Stimulated activated CD4-positive, alpha-beta T cell treated with anti-CD3 and anti-CD28 coated beads, Interleukin-4, amount 100 ng/mL, for 48 hours (primary cell): ENCODE measurements at places on chromosomes 13 and 19.

DNA sequence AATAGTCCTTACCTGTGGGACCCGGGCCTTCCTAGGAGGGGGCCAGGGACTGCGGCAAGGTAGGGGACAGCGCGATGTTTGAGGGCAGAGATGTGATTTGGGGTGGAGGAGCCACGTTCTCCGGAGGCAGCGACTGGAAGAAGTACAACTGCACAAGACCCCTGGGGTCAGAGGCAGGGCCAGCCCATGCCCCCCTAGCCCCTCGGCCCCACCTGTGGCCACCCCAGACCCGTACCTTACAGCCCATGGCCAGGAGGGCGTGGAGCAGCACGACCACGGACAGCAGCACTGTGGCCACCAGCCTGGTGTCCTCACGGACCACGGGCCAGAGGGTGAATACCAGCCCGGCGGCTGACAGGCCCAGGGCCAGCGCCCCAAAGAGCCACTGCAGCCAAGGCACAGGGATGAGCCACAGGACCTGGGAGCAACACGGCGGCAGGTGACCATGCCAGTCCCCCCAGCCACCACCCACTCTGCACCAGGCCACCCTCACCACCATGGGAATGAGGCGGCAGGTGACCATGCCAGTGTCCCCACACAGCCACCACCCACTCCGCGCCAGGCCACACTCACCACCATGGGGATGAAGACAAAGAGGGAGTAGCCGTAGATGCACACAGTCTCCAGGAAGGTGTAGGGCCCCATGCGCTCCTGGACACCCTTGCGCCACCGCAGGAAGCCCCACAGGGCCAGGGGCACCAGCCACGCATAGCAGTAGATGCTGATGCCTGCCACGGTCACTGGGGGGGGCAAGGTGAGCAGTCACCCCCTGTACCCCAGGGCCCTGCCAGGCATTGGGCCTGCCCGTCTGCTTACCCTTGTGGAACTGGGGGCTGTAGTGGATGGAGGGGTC lies 5.0 kb downstream of the YIPF2 start:
- no peak for DNase-seq

DNA sequence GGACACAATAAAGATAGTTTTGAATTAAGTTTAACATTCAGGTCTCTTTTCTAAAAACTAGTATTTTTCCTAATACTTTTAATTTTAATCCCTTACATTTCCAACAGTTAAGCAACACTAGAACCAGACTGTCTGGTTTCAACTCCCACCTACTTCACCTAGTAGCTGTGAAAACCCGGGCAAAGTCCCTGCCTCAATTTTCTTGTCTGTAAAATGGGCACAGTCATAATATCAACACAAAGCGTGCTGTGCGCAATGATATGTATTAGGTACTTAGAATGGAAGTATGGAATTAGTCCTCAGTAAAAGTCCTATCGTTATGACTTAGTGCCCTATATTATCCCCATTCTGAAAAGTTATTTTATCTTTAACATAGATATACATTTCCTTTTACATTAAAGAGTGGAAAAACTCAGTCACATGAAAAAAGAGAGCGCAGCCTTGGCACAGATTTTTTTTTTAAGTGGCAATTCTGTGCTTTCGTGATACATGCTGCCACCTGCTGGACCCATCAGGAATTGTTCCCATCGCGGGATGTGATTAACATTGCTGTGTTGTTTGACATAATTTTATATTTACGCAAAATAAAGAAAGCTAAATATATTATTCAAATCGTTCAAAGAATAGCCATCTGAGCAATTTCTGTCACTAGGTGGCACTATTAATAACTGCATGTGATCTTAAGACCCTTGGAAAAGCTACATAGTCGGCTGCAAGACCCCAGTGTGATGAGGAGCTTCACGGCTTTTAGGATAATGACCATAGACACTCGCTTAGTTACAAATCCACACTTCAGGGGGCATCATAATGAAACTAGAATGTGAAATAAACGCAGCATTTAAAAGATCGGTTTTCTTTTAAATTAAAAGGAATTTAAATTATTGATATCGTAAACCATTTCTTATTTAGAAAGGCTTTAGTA lies 59.9 kb downstream of the LIG4 start:
- peak; percentile 50 for DNase-seq

GRCh38 chr13:108760129-108760528 lies 130.7 kb downstream of the MYO16 start:
- no peak for DNase-seq

DNA sequence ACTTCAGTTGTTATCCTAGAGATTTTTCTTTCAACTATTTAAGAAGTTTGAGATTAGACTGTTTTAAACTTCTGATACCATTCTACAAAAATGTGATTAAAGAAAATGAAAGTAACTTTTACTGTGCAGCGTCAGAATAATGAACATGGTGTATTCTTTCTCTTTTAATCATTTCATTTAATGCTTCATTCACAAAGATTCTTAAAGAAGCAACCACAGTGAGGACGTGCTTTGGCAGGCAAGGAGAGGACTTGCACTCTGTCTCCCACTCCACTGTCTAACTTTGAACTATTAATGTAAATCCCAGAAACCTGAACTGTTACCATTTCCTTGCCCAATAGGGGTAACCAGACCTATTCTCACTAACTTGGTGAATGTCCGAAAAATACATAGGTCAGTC lies 137.0 kb downstream of the KCNRG start:
- DNase-seq, result no peak

DNA sequence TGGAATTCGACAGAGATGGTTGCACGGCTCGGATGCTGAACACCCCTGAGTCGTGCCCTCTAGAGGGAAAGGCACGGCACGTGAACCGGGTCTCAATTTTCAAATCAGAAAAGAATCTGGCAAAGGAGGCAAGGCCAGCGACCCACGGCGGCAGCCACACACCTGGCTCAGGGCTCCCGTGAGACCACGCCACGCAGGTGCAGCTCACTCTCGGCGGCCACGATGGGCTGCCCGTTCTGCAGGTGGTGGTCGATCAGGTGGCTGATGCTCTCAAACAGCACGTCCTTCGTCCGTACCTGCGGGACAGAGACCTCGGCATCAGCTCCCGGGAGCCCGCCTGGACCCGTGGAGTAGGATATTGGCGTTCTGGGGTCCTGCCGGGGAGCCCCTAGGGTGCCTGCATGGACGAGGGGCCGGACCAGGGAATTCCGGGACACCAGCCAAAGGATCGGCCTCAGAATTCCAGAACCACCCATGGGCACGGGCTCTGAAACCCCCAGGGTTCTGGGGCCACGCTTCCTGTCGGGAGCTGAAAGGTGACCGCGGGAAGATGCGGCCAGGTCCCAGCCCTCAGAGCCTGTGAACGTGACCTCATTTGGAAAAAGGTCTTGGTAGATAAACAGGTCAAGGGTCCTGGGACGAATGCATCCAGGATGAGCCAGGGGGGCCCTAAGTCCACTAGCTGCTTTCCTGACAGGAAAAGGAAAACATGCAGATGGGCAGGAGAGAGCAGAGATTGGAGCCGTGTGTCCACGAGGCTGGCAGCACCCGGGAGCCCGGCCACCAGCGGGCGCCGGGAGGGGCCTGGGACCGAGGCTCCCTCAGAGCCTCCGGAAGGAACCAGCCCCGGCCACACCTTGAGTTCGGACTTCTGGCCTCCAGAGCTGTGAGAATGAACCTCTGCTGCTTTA lies 10.1 kb upstream of the C2CD4C start:
- DNase-seq, result no peak

GRCh38 chr19:41322451-41322850 lies 12.5 kb downstream of the CCDC97 start:
- no peak for DNase-seq

GRCh38 chr13:39170711-39171110 lies 132.5 kb downstream of the NHLRC3 start:
- DNase-seq, result no peak
